Activated T-cell treated with anti-CD3 and anti-CD28 coated beads, Interleukin-2, amount 50 U/mL, for 24 hours (primary cell): ENCODE measurements at places on chromosomes 12 and 14.

DNA sequence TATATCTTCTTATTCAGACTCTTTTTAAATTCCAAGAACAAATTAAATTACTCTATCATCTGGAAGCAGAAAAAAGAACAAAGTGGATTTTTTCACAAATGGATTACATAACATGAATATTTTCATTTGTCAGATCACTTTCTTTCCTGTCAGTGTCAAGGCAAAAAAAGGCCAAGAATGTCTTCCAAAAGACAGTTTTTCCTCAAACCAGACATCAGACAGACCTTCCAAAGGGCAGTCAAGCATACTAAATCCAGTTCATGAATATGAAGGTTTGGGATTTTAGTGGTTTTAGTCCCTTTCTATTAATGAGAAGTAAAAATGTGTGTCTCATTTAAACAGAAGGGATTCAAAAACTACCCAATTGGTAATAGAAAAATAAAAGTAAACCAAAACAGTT lies 336.0 kb downstream of the CEP128 start:
- DNase-seq, result no peak

- DNase-seq, result no peak
Measured at GRCh38 chr14:98754343-98755020, 517.5 kb downstream of the BCL11B start.

DNA sequence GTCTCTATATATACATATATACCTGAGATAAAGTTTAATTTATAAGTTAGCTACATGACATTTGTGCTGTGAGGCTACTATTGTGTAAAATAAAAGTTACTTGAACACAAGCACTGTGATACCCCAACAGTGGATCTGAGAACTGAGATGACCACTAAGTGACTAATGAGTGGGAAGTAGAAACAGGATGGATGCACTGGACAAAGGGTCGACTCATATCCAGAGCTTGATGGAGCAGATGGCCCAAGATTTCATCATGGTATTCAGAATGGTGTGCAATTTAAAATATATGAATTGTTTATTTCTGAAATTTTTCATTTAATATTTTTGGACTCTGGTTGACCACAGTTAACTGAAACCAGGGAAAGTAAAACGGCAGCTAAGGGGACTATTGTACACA lies 908.6 kb upstream of the MDGA2 start:
- DNase-seq, result no peak

GRCh38 chr12:99619389-99620158 lies 28.0 kb upstream of the GARIN6 start:
- no peak for DNase-seq

DNA sequence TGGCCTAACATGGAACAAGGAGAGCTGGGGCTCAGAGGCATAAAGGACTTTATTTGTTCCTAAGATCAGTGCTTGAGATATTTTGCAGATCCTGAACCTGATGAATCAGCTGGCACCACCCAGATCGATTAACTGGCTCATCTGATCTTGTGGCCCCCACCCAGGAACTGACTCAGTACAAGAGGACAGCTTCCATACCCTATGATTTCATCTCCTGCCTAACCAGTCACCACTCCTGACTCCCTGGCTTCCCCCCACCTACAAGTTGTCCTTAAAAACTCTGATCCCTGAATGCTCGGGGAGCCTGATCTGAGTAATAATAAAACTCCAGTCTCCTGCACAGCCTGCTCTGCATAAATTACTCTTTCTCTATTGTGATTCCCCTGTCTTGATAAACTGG lies 5.1 kb downstream of the C12orf56 start:
- DNase-seq, result peak; percentile 42

- DNase-seq, result no peak
Measured at GRCh38 chr12:14628771-14629170, 61.1 kb upstream of the PLBD1 start.

- no peak for DNase-seq
Measured at GRCh38 chr12:124294780-124295341, at the start of gene RFLNA. TSS of gene RFLNA (plus strand) at chr12:124295093. CDS start at chr12:124295430, 337 bp downstream.

DNA sequence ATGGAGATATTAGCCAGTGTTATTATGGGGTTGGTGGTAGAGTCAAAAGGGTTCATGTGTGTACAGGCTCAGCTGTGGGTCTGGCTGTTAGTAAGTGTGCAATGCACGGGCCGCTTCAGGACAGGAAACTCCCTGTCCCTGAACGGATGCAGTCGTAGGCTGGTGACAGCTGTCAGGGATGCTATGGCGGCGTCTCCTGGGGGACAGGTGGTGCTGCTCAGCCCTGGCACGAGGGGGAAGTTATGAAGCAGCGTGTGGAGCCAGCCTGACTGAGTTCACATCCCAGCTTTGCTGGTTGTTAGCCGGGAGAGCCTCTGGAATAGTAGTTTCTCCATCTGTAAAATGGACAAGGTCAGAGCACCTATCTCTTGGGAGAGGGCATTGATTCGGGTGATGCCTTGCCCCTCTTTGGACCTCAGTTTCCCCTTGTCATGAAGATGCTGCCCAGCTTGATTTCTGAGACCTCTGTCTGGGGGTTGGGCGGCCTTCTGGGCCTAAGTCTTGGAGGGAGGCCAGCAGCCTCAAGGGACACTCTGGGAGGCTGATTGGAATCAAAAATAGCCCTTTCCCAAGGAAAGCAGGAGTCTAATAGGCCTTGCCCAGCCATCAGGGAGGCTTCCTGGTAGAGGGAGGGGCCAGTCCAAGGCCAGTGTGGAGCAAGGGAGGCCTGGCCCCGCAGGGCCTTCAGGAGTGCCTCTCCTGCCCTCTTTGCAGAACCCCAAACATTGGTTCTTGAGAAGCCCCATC lies 7.1 kb downstream of the ASB2 start:
- no peak for DNase-seq

- DNase-seq, result no peak
Measured at GRCh38 chr12:51889216-51890132, 1.6 kb downstream of the ANKRD33 start.

- DNase-seq, result no peak
Measured at GRCh38 chr14:57403521-57403864, 13.1 kb downstream of the NAA30 start.

GRCh38 chr14:75234173-75235115 lies 44.2 kb upstream of the FOS start:
- DNase-seq, result no peak

- no peak for DNase-seq
Measured at GRCh38 chr14:105330491-105330895, 15.9 kb downstream of the PACS2 start.

- DNase-seq, result peak; percentile 39
Measured at GRCh38 chr14:30621354-30621939, 672 bp upstream of the SCFD1 start.

DNA sequence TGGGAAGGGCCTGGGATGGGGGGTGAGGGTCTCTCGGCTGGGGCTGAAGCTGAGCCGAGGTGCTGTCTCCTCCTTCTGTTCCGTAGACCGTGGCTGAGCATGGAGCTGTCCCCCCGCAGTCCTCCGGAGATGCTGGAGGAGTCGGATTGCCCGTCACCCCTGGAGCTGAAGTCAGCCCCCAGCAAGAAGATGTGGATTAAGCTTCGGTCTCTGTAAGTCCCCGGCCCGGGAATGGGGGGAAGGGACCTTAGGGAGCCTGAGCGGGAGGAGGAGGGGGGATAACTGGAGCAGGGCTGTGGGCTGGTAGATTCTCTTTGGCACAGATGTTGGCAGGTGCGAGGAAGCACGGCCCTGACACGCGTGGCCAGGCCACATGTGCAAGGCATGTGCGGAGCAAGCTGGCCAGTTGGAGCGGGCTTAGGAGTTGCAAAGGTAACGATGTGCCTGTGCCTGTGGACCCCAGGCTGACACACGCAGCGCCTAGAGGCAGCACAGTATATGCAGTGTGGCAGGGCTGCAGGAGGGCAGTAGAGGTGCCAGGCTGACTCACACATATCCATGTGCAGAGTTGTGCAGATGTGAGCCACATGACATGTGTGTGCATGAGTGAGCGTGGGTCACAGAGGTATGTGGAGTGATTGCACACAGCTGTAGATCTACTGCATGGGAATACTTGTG lies 512 bp downstream of the PDE1B start:
- DNase-seq, result peak; percentile 61

GRCh38 chr12:42611571-42612230 lies 22.2 kb upstream of the PRICKLE1 start:
- no peak for DNase-seq

DNA sequence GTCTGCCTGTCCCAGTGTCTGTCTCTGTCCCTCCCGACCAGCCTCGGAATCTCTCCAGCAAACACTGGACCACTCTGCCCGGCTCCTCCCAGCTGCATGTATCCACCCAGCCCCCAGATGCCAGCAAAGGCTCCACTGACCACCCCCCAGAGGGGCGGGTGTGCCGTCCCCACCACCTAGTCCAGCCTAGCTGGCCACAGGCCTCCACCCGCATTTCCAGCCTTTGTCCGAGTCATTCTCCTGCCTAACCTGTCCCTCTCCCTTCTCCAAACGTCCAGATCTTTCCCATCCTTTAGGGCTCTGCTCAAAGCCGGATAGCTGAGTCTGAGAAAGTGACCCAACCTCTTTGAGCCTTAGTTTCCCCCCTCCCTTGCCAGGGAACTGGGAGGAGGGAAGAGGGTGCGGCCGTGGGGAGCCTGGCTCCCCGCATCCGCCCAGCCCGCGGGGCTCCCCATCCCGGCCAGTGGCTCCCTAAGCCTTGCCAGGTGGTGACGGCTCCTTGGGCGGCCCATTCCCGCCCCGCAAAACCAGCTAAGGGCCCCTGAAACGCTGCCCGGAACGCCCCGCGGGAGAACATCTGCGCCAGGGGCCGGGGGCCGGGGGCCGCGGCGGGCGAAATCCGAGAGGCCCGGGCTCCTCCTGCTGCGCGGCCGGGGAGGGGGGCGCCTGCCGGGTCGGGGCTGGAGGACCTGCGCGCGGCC lies 34.6 kb upstream of the ANKRD9 start:
- no peak for DNase-seq

DNA sequence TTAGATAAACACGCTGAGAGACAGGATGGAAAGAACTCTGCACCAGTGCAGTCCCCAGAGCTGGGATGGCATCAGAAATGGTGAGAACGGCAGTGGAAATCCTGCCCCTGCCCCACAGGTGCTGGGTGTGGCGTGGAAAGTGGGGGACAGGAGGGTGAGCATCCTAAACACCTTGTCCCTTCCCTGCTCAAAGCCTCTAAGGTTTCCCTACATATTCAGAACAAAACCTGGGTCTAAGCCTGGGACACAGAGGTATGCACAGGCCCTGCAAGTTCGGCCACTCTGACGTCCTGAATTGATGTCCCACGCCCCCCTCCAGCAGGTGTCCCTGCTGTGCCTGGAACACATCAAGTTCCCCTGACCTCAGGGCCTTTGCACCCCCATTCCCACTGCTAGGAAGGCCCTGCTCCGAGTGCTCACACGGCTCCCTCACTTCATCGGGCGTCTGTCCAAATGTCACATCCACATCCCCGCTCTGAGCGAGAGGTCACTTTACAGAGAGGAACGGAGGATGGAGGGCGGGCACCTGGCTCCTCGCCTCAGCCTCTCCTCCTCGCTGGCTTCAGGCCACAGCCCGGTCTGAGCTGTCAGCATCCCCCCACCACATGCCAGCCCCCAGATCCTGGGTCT lies 38.5 kb upstream of the SFSWAP start:
- no peak for DNase-seq

DNA sequence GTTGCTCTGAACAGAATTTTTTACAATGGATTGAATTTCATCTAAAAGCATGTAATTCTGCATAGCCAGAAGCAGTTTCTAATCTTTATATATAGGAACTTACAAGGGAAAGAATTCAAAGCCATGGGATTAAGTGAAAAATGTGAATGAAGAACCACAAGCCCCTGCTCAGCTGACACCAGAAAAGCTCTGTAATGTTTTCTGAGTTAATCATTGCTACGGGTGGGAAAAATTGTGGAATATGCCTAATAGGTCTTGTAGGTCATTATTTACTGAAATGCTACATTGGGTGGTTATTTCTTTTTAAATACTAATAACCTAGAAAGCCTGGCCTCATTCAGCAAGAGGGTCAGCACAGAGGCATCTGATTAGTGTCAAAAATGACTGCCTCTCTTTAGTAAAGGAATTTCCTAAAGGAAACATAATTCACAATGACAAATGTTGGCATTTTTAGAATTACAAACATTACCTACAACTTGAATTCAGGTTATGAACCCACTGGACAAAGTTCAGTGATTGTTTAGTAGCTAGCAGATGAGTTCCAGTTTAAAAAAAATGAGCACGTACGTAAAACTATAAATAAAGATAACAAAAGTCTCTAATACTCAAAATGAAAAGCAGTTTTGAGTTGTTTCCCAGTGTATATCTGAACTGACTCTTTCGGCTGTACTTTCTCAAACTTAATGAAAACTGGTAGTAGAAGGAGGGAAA lies 75.3 kb downstream of the BMP4 start:
- no peak for DNase-seq

DNA sequence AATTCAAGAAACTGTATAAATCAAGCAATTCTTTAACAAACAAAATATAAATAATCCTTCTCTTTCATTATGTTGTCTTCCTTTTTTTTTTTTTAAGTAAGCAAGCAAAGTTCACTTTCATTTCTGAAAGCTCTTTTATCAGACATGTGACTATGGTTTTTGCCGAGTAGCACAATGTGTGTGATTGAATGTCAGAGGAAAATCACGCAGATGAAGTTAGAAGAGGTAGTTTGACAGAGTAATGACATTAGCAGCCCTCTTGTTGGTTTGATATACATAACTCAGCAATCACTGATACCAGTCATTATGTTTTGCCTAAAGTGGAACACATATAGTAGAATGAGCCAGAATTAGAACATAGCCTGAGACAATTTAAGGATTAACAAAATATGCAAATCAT lies 19.0 kb downstream of the ALX1 start:
- DNase-seq, result no peak

DNA sequence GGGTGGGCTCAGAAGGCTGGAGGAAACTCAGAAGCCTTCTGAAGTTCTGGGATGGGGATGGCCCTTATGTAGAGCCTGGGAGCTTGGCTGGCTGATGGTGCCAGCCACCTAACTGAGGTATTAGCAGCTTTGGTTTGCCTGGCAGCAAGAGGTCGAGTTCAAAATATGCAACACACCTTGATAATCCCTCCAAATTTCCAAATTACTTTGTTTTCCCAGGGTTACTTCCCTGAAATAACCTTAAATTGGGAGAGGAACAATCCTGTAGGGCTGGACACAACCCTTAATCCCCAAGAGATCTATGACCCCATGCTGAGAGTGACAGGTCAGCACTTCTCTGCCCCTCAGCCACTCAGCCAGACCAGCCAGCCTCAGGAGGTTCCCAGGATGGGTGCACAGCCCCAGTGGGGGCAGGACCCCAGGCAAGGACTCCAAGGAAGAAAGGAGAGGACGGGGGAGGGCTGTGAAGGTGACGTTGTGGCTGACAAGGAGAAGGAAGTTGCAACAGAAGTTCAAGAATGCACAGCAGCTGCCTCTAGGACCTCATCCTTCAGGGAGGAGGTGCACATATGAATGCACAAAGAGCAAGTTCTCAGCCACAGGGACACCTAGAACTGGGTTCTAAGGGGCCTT lies 18.6 kb upstream of the KRT77 start:
- DNase-seq, result no peak

GRCh38 chr14:79820866-79821535 lies 390.3 kb downstream of the DIO2 start:
- DNase-seq, result no peak
